H9 (cell line): ENCODE measurements at places on chromosomes 5 and 9.

- no peak for DNase-seq
Measured at GRCh38 chr5:107126341-107126740, 544.4 kb downstream of the EFNA5 start.

GRCh38 chr5:128579639-128580038, 41.6 kb upstream of the FBN2 start:
- DNase-seq, result no peak

GRCh38 chr5:159336586-159336985, 6.3 kb upstream of the IL12B start:
- DNase-seq, result no peak

- no peak for DNase-seq
Measured at GRCh38 chr5:41213340-41213739, at the start of gene C6. TSS of gene C6 (minus strand) at chr5:41213532. CDS start at chr5:41203230, 10,302 bp downstream.

DNA sequence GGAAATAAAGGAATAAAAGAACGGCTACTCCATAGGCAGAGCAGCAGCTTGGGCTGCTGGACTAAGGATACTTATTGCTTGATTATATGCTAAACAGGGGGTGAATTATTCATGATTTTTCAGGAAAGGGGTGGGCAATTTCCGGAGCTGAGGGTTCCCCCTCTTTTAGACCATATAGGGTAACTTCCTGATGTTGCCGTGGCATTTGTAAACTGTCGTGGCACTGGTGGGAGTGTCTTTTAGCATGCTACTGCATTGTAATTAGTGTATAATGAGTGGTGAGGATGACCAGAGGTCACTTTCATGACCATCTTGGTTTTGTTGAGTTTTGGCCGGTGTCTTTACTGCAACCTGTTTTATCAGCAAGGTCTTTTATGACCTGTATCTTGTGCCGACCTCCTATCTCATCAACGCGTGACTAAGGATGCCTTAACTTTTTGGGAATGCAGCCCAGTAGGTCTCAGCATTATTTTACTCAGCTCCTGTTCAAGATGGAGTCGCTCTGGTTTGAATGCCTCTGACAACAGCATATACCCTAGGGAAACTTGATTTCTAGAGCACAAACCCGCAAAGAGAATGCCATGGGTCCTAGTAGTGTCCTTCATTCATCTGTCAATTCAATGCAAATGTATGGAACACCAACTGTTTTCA, 47.8 kb upstream of the PWWP2A start:
- peak; percentile 56 for DNase-seq

DNA sequence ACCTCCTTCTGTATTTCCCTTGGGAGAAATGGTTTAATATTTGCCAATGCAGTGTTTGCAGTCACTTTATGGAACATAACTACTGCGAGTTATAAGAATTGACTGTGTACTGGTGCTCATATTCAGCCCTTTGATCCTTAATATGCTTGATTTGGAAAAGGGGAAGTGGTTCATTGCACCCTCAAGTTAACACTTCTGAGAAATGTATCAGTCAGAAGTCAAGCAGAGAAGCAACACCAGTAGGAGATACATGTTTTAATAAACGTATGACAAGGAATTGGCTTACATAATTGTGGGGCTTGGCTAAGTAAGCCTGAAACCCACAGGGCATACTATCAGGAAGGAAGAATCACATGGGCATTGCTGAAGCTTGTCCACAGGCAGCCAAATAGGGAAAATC, 131.0 kb upstream of the SPRY4 start:
- DNase-seq, result no peak

GRCh38 chr9:115759426-115759825, 394.2 kb upstream of the PAPPA start:
- DNase-seq, result no peak

- no peak for DNase-seq
Measured at GRCh38 chr5:3615217-3615616, 19.6 kb downstream of the IRX1 start.

DNA sequence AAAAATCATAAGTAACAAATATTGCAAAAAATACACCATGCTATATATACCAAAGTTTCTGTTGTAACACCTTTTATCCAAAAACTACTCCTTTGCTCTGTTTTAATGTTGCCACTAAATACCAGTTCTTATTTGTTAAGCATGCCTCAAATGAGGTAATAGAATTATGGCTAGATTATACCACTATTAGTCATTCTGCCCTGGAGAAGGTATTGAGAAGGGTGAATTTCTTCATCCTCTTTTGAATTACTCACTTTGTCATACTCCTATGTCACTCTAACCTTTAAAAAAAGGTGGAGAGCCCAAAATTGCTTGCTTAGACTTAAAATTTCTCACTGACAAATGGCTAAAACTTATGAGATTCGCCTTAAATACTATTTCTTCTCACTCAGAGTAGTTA, 750.9 kb downstream of the MAT2B start:
- DNase-seq, result no peak

GRCh38 chr5:123156577-123157296, 67.7 kb downstream of the PRDM6 start:
- no peak for DNase-seq

GRCh38 chr5:160901656-160902055, 49.6 kb upstream of the ATP10B start:
- no peak for DNase-seq

DNA sequence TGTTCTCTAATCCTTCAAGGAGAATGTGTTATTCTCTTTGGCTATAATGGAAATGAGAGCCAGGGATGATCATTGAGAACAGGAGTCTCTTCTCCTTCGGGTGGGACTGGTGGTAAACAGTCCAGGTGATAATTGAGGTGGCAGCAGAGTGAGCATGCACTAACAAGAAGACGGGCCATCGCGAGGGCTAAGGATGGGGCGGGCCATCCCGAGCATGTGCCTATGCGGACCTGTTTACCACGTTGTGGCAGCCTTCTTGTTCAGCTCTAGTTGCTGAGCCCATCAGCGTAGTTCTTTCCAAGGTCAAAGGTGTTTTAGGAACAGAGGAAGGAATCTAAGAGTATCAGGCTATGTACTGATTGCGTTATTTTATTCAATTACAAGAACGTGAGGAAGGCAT, 180.1 kb downstream of the SMARCA2 start:
- DNase-seq, result no peak

GRCh38 chr5:178649580-178649979, 22.7 kb upstream of the CLK4 start:
- no peak for DNase-seq

- no peak for DNase-seq
Measured at GRCh38 chr5:1795506-1795905, 4.1 kb downstream of the MRPL36 start.

DNA sequence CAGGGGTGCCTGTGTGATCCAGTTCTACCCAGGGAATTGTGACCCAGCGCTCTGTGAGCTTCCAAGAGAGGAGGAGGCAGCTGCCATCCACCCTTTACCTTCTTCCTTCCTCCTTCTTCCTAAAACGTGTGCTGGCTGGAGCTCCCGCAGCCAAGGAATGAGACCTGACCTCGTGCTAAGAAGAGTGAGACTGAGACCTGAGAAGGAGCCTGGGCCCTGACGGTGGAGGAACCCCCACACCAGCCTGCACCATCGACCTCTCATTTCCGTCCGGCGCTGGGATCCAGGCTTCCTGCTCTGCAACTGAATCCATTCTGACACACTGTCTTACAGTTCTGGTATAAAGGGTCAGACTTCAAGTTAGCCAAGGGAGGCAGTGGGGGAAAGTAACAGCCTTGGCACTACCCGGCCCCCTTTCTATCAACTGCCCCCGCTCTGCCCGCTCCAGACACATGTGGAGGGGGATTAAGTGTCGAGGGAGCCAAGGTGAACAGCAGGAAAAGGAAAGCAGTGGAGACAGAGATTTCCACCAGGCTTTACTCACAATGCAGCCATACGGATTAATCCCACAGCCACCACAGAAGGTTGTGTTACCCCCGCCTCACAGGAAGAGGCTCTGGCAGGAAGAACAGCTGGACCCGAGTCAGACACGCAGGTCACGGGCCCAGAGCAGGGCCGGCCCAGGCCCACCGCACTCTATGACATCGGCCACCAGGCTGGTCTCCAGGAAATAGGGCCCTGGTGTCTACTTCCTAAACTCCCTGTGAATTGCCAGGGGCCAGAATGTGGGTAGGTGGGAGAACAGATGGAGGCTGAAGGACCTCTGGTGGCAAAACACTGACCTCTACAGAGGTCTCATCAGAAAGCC, 15.8 kb downstream of the MGAT1 start:
- no peak for DNase-seq

- DNase-seq, result no peak
Measured at GRCh38 chr9:98743329-98743728, 34.6 kb upstream of the GABBR2 start.

DNA sequence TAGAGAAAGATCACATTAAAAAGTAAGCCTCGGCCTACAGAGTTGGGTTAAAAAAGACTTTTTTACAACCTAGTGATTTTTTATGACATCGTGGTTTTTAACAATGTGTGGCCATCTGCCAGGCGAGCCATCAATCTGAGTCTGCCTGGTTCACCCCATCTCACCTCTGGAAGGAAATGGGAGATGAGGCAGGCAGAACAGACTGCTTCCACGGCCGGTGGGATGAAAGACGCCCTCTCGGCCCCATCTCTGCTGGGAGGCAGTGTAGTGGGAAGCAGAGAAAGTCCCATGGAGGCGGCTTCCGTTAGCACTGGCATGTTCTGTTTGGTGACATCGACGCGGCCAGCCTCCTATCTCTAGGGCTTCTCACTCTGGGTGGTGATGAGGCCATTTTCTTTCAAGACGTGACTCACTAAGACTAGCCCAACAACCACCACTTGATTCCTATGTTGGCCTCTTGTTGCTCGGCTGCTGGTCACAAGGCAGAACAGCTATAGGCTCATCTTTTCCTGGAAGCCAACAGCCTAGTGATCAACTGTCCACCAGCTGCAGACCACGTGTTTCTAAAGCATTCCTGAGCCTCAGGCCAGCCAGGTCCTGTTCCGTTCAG, 132.4 kb upstream of the OTULINL start:
- DNase-seq, result no peak

GRCh38 chr9:121636341-121636865, 15.0 kb upstream of the DAB2IP start:
- DNase-seq, result no peak

DNA sequence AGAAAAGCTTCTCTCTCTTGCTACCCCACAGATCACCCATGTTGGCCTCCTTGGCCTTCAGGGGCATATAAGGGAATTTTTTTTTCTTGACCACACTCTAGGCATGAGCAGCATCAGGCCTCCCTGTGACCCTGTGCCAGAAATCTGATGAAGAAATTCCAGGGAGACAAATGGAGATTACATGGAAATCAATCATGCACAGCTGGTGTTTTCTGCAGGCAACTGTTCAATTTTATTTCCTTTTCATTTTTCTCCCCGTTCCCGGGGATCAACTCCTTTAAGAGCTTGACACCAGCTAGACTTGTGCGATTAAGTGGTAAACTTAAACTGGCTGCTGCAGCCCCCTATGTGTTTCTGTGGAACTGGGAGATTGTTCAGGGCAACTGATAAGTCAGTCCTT, 59.3 kb downstream of the GALNT10 start:
- no peak for DNase-seq

GRCh38 chr5:58737671-58738070, 154.8 kb downstream of the RAB3C start:
- DNase-seq, result no peak

- DNase-seq, result peak; percentile 28
Measured at GRCh38 chr5:355379-355935, 33.9 kb downstream of the AHRR start.

GRCh38 chr9:115069771-115070170, 48.2 kb downstream of the TNC start:
- no peak for DNase-seq

- peak; percentile 54 for DNase-seq
Measured at GRCh38 chr5:80921026-80921425, 39.1 kb upstream of the RASGRF2 start.

DNA sequence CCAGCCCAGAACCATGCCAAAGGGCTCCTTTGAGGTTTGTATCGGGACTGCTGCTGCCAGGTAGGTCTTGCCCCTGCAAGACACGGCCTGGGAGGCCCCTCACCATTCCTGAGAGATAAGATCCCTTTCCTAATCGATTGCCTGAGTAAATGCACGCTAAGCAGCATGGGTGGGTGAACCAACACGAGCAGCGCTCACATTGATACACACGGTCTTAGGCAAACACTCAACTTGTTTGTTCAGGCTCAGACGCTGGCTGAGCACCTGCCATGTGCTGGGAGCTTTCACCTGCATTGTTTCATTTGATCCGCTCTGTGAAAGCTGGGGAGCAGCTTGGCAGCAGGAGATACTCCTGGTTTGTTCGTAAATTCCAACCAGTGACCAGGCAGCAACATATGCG, 76.9 kb upstream of the NEURL1B start:
- no peak for DNase-seq

- DNase-seq, result no peak
Measured at GRCh38 chr5:143393524-143393923, 10.0 kb downstream of the NR3C1 start.

- no peak for DNase-seq
Measured at GRCh38 chr5:51488803-51489642, 105.8 kb downstream of the ISL1 start.
